BJ (cell line): ENCODE measurements at places on chromosomes 2 and 18. TPM values are rescaled to one million over a fixed set of nuclear protein-coding genes. Genes with fewer than 3 reads are reported as not detected.

The GKN2 gene
- not detected in 2 replicates for polyA plus RNA-seq

The WDCP gene
- polyA plus RNA-seq, result 10.9 and 12.8 TPM in 2 replicates

The AFTPH gene
- polyA plus RNA-seq, result 10.9 and 21.7 TPM in 2 replicates

The DNAJC27 gene
- 2.3 and 3.4 TPM in 2 replicates for polyA plus RNA-seq
